ENCODE measurements at places on chromosomes 2 and 18. TPM values are rescaled to one million over a fixed set of nuclear protein-coding genes. Genes with fewer than 3 reads are reported as not detected.

DNA sequence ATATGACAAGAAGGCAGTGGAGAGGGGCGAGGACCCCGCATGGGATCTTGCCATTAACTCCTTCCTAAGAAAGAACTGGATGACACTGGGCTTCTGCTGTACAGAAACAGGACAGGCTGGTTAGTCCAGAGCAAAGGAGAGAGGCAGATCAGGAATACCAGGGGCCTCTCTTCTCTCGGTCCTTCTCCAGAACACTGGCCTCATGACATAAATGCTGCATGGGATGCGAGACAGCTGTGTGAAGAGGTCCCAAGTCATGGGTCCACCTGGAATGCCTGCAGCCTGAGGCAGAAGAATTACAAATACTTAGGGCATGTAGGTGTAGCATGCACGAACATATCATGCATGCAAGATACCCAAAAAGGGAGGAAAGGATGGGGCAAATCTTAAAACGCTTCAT is 9.1 kb downstream of the MBOAT2 start:
- DNase-seq: no peak

DNA sequence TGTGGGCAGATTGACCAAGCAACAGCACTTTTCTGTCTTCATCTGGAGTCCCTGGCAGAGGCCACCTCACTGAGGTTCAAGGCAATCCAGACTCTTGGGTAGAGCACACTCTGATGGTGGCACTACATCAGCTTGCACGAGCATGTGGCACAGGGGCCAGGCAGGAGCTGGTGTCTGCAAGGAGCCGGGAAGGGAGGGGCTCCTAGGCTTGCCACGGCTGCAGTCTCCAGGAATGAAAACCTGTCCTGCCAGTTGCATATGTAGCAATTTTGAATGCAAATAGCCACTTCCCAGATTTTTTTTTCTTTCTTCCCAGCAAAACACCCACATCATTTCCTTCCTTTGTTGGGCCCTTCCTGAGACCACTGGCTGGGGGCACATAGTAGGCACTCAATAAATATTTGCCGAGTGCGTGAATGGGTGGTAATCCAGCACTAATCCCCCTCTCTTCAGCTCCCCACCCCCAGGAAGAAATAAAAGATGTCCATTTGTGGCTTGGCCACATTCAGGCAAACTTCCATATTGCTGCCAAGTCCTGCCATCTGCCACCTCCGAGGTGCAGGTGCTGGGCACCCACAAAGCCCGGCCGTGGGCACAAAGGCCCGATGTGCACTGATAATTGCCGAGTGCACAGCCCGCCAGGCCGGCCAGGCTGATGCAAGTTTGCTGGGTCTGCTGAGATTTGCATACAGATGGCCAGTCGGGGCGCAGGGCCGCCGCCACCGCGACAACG is 72.4 kb downstream of the MYCN start:
- peak; percentile 84 for DNase-seq

DNA sequence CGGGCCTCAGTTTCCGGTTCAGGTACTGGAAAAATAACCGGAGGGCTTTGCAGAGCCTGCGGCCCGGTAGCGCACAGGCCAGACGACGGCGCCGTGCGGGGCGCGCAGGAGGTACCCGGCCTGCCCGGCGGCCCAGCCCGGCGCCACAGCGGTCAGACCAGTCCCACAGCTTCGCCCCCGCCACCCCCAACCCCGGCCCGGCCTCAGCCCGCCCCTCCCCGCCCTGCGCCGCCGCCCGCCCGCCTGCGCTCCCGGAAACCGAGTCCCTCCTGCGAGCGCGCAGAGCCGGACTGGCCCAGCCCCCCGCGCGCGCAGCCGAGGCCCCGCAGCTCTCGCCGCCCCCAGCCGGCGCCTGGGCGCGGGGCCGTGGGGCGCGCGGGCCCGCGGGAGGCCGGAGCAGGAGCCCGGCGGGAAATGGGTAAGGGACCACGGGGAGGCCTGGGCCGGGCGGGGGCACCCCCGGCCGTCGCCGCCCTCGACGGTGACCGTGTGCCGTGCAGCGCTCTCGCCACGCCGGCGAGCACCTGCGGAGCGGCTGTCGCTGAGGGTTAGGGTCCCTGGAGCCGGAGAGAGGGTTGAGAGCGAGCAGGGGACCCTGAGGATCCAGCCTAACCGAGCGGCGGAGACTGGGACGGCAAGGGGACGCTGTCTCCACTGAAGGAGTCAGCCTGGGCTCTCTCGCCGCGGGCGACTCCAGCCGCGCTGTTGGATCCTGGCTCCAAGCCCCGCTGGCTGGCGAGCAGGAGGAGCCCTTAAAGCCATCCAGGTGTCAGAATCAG is 16.5 kb upstream of the PSD4 start:
- DNase-seq: peak; percentile 82

- DNase-seq: no peak
Measured at GRCh38 chr2:24328010-24328409, 32.3 kb downstream of the ITSN2 start.

DNA sequence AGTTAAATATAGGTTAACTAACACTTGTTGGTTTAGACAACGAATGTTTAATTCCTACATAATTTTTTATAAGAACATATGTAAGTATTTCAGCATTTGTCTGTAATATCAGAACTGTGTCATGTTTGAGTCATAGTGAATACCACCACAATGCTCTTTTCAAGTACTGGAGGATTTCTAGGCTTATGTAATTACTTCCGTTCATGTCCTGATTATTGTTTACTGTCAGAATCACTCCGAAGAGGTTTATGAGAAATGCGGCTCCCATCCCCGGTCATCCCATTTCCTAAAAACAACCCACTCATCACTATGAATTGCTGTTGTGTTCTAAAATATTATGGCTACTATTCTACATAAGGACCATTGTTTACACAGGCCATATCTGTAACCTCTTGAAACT is 45.1 kb downstream of the CDH19 start:
- no peak for DNase-seq

DNA sequence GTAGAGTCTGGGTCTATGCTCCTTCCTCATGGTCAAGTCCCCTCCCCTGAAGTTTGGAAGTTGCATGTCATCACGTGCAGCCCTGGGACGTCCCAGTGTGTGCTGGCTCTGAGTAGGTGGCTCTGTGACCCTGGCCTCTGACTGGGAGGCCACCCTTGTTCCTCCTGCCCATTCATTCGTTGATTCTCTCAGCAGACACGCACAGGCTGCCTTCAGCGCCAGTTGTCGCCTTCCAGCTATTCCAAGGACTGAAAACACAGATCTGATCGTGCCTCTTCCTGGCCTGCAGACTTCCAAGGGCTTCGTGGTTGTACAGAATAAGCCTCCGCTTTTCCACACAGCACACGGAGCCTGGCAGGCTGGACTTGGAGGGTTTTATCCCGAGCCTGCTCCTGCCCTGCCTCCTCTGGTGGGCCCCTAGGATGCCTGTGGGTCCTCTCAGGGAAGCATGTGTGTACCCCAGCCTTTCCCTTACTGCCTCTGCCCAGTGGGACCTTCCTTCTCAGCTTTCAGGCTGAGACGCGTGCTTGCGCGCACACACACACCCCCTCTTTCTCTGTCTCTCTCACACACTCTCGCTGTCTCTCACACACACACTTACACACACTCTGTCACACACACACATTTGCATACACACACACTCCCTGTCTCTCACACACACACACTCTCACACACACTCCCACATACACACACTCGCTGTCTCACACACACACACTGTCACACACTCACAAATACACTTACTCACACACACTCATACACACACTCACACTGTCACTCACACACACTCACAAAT is 17.7 kb downstream of the SH3BP4 start:
- DNase-seq: no peak

DNA sequence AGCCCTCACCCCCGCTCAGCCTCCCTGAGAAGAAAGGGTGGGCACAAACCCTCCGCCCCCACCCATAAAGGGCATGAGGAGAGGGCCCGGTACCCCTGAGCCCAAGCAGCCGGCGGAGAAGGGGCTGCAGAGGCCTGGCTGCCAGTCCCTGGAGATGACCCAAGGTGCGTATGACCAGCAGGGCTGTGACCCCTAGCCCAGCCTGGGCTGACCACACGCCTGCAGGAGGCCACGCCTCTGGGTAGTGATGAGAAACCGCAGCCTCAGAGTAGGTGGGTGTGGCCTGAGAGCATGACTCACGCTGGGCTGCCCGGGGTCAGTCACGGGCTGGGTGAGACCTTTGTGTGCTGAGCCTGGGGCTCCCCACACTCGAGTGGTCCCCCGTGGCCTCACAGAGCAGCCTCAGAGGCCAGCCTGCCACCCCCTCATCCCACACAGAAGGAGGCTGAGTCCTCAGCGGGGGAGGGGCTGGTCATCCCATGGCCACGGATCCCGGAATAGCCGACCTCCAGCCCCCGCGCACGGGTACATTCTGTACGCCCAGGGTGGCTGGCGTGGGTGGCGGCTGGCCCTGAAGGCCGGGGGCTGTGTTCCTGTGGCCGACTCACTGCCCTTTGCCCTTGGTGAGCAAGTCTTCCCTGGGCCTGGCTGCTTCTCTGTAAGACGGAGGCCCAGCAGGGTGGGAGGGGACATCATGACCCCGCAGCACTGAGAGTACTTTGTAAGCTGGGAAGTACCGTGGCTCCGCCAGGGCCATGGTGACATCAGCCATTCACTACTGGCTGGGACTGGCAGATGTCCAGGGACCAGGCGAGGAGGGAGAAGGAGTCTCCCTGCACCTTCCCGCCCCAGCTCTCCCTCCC is 110.8 kb upstream of the OTOS start:
- DNase-seq: peak; percentile 49

GRCh38 chr2:71380665-71381064 is 49.1 kb downstream of the ZNF638 start:
- DNase-seq: no peak

Gene REG3G
- 0.89 TPM for polyA plus RNA-seq

Gene ACVR1C
- 1.3 TPM for polyA plus RNA-seq

- no peak for DNase-seq
Measured at GRCh38 chr18:36327352-36328316, 30.1 kb downstream of the FHOD3 start.

- DNase-seq: peak; percentile 88
Measured at GRCh38 chr2:15577071-15577735, 14.5 kb upstream of the DDX1 start.

DNA sequence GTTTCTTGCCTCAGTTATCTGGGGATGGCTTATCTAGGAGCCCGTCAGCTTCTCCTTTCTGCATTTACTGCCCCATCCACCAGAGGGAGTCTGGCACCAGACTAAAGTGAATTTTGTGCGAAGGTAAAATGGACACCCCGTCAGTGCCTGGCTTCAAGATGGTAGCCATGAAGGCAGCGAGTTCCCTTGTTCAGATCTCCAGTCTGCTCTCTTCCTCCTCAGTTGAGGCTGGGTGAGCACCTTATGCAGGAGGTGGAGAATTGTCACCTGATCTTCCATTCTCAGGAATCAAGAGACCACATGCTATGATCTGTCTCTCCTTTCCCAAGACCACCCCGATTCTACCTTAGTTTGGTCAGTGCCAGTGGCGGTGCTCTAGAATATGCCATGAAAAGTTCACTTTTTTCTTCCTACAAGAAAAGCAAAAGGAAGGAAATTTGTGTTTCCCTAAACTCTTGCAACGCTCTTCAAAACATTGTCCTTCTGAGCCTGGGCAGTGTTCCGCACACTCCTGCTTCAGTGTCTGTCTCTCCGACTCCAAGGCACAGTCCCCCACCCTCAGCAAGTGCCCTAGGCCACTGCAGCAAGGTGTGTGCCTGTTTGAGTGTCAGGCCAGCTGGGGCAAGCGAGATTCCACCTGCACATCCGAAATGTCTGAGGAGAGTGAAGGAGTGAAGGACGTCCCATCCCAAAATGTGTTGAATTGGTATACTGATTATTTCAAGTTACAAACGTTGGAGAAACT is 168.6 kb downstream of the SS18 start:
- DNase-seq: no peak

DNA sequence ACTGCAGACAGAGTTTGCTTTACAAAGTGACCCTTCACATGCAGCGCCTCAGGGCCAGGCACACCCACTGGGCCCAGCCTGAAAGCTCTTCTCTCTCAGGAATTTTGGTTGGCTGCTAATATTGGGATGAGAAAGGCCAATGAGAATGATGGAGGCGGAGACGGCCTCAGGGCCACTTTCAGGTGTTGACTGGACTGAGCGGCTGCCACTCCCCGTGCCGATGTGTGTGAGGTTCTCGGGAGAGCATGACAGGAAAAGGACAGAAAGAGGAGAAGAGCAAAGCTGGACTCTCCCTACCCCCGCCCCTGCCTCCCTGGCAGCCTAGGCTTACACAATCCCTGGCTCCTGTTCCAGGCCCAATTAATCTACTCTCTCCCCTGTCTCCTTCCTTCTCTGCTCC is 155.7 kb downstream of the CELF4 start:
- no peak for DNase-seq

DNA sequence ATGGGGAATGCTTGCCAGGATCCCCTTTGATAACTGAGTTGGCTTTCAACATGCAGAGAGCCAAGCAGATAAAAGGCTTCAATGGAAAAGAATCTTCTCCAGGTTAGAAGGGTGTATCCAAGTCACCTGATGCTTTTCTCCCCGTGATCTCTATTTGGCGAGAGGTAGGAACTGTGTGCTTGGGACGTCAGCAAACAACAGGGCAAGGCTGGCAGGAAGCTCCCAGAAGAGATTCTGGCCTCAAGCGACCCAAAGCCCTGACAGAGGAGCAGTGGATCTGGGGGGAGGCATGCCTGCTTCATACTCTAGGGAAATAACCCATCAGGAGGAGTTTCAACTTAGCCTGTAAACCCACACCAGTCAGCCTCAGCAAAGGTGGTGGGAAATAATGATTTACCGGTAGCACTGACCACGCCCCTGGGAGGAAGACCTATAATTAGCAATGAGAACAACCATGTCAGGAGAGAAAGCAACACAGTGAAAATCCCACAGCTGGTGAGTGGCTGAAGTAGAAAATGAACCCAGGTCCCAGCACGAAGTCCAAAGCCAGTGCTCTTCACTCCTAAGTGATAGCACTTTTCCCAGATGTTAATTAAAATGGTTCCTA is 76.3 kb upstream of the SEC11C start:
- no peak for DNase-seq

Gene MYCN
- 16.4 TPM for polyA plus RNA-seq

Gene GKN1
- 1.9 TPM for polyA plus RNA-seq

DNA sequence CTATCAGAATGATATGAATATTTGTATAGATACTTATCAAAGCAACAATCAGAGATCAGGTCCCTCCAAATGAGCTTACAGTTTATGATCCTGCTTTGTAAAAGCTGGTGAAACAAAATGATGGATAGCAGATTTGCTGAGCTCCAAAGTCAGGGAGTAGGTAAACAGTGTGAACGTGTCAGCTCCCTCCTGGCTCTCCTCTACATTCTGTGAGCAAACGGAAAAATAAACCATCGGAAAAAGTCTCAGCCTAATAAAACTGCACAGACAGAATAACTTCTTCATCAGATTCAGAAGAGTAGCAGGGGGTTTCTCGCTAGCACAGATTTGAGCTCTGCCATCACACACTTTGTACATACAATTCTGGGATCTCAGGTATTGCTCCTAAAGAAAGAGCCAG is 51.3 kb downstream of the BCL11A start:
- DNase-seq: no peak

DNA sequence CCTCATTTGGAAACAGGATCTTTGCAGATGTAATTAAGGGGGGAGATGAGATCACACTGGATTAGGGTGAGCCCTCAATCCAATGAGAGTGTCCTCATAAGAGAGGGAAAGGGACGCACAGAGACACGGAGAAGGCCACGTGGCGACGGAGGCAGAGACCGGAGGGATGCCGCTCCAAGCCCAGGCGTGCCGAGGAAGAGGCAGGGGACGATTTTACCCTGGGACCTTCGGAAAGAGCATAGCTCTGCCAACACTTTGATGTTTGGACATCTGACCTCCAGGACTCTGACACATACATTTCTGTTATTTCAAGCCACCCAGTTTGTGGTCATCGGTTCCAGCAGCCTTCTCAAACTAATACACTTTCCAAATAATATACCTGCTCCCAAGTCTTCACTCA is 84.4 kb upstream of the ZCCHC2 start:
- DNase-seq: no peak

- DNase-seq: peak; percentile 93
Measured at GRCh38 chr18:21330122-21330701, 88.2 kb downstream of the GREB1L start.

Gene RIT2
- 0.27 TPM for polyA plus RNA-seq

All from small intestine (tissue), 16 donors.